Endothelial cell of umbilical vein (primary cell): ENCODE measurements at places on chromosomes 1 and 21.
A peak's percentile ranks its signal among the peaks of the same experiment; 100 is the strongest.

DNA sequence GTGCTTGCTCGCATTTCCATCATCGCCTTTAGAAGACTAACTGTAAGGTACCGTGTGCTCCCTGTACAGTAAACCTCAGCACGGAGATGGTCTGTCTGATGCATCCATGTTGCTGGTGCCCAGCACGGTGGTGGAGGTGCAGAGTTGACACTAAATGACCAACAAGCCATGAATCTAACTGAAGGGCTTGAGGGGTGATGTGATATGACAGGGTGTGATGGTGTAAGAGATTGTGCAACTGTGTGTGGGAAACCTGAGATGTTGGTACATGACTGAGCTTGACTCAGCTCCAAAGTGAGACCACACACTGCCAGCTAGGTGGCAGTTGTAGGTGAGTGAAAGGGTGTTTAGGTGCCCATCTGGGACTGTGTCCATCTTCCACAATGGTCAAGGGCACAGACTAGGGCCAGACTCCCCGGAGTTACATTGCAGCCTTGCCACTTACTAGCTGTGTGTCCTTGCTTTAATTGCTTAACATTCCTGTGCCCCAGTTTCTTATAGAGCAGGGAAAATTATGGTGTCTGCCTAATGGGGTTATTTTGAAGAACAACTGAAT is 21.4 kb downstream of the SLC2A1 start:
- no peak for DNase-seq

- peak; percentile 50 for DNase-seq
Measured at GRCh38 chr21:46617267-46618051, 12.6 kb upstream of the S100B start.

DNA sequence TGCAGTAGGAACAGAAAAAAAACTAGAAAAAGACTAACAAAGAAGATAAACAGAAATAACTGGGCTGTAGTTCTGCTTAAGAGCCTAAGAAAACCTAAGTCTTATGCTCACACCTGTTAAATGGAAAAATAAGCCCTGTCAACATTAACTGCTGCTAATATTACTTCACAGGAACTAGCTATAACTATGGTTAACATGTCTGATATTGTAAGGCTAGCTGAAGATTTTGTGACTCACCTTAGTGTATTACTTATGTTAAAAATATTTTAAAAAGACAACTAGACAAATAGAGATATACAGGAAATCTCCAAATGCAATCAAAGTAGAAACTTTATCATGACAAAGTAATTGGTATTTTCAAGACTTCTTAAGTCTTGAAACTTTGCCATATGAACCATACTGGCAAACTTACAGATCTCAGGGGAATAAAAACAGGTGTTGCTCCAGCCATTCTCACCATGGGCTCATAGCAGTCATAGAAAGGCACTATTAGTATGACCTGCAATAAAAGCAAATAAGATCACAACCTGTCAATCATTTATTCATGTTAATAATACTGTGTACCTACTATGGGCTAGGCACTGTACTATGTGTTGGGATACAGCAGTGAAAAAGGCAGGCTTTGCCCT is 30.7 kb downstream of the KYAT3 start:
- no peak for DNase-seq

GRCh38 chr1:199157494-199157893 is 518.7 kb downstream of the PTPRC start:
- no peak for DNase-seq
